NCI-H1092 (cell line): ENCODE measurements at places on chromosomes 7 and 10.

DNA sequence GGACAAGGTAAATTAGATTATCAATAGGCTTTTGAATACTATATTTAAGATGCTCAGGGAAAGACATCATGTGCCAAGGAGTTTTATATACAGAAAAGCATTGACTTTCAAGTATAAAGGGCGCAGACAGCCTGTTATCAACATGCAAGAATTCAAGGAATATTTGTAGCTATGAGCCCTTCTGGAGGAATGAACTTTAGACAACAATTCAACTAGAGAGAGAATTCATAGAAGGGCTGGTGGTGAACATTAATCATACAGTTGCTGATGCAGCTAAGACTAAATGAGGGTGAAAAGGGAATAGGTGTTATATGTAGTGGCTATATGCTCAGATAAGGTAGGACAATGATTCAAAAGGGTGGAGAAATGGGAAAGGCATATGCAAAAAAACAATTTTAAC, 41.2 kb downstream of the AOAH start:
- no peak for DNase-seq

DNA sequence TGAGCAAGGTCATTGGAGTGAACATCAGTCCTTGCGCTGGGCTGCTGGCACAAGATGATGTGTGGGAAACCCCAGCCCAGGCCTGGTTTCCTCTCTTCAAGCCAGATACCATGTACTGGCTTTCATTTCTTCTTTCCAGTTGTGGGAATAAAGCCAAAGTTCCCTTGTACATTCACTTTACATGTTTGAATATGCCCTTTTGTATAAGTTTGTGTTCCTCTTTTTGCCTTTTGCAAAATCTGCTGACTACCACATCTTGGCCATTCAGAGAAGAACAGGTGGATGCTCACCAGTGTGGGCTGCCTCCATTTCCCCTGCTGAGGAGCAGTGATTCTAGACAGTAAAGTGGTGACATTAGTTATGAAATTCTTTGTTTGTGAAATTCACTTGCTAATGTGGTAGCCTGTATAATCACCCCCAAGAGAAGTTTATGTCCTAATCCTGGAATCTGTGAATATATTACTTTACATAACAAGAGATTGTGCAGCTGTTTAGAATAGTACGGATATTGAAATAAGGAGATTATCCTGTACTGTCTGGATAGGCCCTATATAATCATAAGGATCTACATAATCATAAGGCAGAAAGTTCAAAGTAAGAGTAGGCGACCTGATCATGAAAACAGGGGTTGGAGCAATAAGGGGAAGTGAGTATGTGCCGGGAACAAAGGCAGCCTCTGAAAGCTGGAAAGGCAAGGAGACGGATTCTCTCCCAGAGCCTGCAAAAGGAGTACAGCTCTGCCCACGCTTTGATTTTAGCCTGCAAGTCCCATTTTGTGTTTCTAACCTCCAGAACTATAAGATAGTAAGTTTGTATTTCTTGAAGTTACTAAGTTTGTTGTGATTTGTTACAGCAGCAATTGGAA, 18.8 kb upstream of the AOAH start:
- no peak for DNase-seq

- no peak for DNase-seq
Observed at GRCh38 chr7:107933386-107934013, 42.5 kb downstream of the DLD start.

DNA sequence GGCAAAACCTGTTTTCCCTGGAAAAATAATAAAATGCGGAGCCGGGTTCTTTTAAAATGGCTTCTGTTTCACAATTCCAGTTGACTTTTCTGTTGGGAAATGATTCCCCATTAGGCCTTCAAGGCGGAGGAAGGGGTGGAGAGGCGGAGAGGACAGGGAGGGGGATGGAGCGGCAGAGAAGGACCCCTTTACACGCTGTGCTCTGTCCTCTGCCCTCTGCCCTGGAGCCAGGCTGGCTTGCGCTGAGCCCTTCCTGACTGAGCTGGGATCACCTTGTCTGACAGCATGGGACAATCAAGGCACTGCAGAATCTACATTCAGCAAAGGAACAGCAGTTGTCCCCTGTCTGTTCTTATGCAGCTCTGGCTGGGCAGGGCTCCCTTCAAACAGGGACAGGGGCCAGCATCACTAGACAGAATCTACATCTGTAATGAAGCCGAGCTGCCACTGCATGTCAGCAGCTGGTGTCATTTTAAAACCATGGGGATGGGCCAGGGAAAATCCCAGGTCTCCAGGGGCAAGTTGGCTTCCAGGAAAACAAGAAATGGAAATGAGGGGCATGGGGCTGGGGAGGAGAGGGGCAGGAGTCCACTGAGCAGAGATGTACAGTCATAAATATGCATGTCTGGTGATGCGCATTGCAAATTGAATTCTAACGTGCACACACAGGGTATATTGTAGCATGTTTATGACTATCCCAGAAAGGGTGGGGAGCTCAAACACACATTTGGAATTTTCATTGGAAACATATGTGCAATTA, 120.0 kb downstream of the MKX start:
- DNase-seq: no peak

GRCh38 chr10:89207801-89208551, 859 bp upstream of the CH25H start:
- DNase-seq: no peak

DNA sequence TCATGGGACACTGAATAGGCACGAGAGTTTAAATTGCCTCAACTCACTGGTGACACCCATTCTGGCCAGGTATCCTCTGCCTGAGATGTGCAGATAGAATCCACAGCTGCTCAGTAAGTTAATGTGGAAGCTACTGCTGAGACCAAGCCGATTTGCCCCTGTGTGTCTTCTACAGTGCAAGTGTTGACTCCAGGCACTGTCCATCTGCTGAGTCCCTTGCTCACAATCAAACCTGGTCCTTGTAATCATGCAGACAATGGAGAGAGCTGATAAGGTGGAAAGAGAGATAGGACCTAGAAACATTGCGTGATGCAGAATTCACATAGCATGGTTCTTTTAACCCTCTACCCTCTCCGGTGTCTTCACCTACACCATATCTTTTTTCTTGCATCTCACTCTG, 101.4 kb downstream of the ITGB8 start:
- no peak for DNase-seq

DNA sequence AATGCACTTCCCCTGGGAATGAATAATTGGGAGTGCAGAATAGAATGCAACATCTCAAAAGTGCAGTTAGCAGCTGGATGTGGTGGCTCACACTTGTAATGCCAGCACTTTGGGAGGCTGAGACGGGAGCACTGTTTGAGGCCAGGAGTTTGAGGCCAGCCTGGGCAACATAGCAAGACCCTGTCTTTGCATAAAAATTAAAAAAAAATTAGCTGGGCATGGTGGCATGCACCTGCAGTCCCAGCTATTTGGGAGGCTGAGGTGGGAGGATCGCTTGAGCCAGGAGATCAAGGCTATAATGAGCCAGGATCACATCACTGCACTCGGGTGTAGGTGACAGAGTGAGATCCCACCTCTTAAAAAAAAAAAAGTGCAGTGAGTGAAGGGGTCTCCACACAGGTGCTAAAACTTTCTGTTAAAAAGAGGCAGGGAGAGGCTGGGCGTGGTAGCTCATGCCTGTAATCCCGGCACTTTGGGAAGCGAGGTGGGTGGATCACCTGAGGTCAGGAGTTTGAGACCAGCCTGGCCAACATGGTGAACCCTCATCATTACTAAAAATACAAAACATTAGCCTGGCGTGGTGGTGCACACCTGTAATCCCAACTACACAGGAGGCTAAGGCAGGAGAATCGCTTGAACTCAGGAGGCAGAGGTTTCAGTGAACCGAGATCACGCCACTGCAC, 13.5 kb upstream of the ZMIZ1 start:
- no peak for DNase-seq

DNA sequence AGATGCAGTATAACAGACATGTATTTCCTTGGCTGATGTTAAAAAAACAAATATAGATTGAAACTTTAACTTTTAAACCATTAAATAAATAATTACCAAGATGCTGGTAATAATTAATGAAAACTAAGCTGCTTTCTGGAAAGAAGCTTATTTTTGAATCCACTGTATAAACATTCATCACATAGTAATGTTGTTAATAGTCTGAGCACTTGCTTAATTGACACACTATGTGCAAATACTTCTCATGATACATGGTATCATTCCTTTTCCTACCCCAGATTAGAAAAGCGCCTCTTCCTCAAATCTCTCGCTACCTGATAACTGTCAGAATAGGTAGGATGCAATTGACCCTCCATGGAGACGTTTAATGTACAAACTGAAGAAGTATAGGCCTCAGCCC, 15.0 kb upstream of the COL28A1 start:
- no peak for DNase-seq

- no peak for DNase-seq
Observed at GRCh38 chr7:127761196-127761595, 109.2 kb downstream of the SND1 start.

DNA sequence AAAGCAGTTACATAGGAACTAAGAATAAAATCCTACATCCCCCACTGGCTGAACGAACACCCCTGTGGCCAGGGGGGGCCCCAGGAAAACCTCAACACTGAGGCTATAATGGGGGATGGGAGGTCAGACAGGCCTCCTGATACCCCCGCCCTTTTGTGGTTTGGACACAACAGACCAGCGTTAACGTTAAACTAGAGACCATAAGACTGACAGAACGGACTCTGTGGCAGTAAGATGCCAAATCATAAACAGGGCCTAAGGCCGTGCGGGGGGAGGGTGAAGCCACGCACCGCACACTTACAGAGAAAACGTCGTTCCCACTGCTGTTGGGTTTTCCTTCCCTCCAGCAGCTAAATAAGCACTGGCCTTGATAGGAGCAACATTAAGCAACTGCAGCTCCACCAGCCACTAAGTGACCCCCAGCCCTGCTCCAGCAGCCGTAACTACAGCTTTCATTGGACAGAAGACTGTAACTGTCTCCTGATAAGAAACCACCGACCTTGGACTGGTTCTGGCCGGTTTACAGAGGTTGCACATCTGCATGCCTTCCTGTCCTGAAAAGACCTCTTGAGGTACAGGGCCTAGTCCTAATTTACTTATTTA, 3.4 kb upstream of the PPP2R2D start:
- no peak for DNase-seq

DNA sequence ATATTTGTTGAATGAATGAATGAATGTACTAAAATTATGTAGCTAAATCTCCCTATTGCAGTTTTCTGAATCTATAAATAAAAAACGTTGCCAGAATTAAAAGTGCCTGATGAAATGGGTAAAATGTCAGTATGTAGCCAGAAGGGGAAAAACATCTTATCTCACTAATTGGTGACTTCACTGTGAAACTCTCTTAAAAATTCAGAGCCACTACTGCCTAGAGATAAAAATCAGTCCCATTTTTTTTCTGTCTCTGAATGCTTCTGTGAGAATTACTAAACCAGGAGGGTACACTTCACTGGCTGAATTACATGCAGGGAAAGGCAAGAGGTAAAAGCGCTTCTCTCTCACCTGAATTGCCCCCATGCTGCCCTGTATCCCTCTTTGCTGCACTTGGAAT, 69.6 kb upstream of the HPS1 start:
- DNase-seq: no peak

DNA sequence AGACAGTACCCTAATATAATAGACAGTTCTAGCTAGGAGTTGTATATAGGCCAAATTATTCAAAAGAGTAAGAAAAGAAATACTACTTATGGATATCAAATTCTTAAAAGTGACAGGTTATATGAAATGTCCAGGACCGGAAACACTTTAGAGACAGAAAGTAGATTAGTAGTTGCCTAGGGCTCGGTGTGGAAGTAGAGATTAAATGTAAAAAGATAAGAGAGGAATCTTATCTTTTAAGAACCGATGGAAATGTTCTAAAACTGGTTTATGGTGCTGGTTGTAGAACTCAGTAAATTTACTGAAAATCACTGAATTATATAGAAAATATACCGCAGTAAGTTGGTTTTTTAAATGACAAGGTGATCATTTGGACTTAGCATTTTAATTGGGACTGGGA, 147.5 kb upstream of the ASAH2 start:
- DNase-seq: no peak

DNA sequence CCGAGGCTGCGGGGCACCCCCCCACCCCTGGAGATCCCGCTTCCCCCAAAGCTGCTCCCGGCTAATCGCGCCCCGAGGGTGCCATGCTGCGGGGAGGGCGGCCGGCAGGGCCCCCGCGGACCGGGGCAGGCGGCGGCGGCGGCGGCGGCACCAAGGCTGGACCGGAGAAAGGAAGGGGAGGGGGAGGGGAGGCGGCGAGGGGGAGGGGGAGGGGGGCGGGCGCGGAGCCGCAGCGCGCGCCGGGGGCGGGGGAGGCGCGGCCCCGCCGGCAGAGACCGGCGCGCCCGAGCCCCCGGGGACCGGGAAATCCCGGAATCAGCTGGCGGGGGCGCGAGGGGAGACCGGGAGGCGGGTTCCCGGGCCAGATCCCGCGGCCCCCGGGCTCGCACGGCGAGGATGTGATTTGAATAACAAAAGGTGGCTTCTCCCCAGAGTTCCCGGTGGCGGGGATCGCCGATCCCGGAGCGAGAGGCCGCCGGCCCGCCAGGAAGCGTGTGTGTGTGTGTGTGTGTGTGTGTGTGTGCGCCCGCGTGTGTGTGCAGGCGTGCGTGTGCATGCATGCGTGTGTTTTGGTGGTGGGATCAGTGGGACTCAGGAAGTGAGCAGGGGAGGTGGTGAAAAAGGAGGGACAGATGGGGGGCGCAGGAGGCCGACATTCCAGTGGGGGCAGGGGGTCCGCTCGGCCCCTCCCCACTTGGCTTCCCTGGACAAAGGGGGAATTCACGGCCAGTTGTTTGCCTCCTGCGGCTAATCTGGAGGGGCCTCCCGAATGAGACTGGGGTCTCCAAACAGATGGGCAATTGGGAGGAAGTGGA, 99.5 kb downstream of the HIP1 start:
- peak; percentile 44 for DNase-seq

DNA sequence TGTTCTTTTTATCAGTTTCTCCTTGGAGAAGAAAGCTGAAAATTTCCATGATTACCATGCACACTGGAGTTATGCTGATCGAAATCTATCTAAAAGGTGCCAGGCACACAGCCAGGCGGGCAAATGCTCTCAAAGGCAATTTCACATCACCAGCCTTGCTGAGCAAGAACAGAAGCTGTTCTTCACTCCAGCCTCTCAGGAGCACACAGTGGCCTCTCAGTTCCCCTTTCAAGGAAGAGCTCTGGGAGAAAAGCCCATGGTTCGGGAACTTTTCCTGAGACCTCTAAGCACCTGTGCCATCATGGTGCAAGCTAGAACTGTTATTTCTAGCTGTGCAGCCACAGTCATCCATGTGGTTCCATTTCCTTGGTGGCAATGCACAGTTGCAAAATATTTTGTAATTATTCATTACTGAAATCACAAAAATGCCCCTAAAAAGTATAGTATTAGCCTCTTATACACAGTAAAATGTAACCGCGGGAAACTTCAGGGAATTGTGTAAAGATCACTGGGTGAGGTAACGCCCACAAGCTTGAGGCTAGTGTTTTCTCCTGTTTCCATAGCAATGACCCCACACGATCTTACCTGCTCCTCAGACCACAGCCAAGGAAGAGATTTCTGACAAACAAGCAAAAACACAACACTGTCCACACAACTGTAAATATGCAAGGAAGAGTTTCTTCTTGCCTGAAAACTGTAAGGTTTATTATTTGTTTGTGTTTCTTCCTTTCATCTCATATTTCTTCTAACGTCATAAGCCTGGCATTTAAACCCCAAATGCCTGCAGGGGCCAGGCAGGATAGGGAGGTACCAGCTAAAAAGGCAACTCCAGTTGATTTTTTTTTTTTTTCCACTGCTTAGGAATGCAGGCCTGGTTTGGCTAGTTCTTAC, 121.2 kb downstream of the FAM107B start:
- DNase-seq: no peak
